ENCODE measurements at places on chromosomes 4 and X. TPM values are rescaled to one million over a fixed set of nuclear protein-coding genes. Genes with fewer than 3 reads are reported as not detected.

- no peaks in the 10 kb centered on the region for H3K36me3 ChIP-seq
- peaks cover 11% of the 10 kb centered on the region for H3K4me1 ChIP-seq
- H3K27ac ChIP-seq = peak overlapping the region; percentile 30
- peak overlapping the region; percentile 56 for H3K4me3 ChIP-seq
- H3K27me3 ChIP-seq = no peaks in the 10 kb centered on the region
- DNase-seq = peak; percentile 68
These were observed 11.2 kb upstream of the CCNQ start for GRCh38 chrX:153609917-153610835.

DNA sequence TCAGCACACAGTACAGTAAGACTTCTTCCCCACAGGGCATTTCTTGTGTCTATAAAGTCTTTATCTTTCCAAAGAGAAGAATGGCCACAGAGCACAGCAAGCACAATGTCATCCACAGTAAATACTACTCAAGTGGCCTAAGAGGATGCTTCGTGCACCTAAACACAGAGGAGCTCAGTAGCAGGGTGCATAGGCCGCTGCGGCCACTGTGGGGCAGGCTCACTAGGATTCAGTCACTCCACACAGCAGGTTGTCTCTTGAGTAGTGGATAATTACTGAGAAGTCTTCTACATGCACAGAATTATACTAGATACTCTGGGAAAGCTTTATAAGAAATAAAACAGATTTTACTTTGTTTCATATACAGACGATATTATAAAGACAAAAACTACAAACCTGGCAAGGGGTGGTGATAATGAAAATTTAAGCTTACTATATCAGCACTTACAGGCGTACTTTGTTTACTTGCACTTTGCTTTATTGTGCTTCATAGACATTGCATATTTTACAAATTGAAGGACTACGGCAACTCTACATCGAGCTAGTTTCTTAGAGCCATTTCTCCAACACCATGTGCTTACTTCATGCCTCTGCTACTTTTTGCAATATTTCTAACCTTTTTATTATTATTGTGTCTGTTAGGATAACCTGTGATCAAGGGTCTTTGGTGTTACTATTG is 78.5 kb downstream of the PRDM5 start:
- peak; percentile 22 for DNase-seq
- no peak overlapping the region for H3K27ac ChIP-seq
- no peaks in the 10 kb centered on the region for H3K27me3 ChIP-seq
- H3K36me3 ChIP-seq = no peaks in the 10 kb centered on the region

DNA sequence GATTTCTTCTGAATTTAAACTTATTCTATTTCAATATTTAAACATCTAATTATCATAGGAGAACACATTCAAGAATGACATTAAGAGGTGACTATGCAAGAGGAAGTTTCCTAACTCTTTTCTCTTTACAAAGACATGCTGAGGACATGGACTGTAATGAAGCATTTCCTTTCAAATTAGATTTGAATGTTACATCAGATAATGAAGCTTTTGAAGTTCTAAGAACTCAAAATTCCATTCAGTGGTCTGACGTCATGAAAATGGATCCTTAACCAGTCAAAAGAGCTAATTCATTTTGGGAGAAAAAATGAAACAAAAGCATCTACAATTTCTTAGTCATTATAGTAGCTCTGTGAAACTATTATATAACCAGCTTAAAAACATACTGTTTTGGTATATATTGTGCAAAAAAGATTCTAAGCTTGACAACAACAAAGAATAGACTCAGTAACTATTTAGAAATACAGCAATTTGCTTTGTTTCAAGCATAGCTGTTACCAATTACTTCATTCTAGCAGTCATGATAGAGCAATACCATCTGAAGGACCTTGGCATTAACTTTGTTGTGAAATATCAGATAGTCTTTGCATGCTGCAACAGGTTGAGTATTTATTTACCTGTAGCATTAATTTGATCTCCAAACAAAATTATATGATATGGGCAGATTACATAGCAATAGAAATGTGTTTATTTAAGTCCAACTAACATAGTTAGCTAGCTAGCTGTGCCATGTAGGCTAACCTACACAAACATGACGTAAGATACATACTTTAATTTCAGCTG is 13.7 kb upstream of the DTHD1 start:
- H3K4me1 ChIP-seq = peaks cover 2% of the 10 kb centered on the region
- no peak overlapping the region for H3K4me3 ChIP-seq
- peak; percentile 49 for DNase-seq
- H3K36me3 ChIP-seq = no peaks in the 10 kb centered on the region

DNA sequence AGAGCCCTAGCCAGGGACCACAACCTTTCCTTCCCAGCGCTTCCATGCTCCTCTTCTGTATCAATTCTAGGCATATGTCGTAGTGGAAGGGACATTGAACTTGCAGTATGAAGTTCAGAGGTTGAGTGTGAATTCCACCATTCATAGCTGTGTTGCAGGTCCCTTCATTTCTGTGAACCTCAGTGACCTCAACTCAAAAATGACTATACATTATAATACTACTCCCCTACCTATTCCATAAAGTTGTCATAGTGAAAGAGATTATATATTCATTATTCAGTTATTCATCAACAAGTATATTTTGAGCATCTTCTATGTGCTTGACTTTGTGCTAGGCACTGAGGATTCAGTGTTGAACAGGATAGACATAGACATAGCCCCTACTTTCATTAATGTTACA is 28.0 kb downstream of the SH3BGRL start:
- no peak for DNase-seq
- H3K36me3 ChIP-seq = no peaks in the 10 kb centered on the region
- H3K27ac ChIP-seq = no peak overlapping the region
- no peaks in the 10 kb centered on the region for H3K4me1 ChIP-seq
- H3K4me3 ChIP-seq = no peak overlapping the region

KDR gene
- total RNA-seq = 0.08 TPM

Data from natural killer cell (primary cell).